ENCODE measurements at places on chromosomes 5 and 9.

GRCh38 chr5:160547061-160547460 is 125.4 kb downstream of the PTTG1 start:
- no peak for DNase-seq

GRCh38 chr5:59326596-59326995 is 566.9 kb downstream of the PDE4D start:
- no peak for DNase-seq

- no peak for DNase-seq
Observed at GRCh38 chr9:14981291-14981950, 71.2 kb upstream of the FREM1 start.

DNA sequence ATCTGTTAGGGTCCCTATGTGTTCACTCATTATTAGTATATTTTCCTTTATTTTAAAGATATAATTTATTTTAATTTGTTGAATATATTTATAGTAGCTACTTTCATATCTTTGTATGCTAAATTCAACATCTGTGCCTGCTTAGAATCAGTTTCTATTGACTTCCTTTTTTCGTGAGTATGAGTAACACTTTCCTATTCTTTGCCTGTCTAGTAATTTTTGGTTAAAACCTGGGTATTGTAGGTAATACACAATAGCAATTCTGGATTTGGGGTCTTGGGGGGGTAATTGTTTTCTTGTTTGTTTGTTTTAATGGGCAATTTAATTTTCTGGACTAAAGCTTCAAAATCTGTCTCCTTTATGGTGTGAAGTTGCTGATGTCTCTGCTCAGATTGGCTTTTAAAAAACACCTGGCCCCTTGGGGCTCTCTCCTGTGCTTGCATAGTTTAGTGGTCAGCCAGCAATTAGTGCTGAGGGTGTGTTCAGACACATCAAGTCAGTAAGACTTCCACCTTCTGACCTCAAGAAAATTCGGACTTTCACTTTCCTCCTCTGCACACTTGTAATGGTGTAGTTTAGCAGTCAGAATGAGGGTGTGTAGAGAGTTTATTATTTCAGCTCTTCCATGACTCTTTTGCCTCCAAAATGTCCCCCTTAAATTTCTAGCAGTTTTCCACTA is 124.4 kb upstream of the MAP1B start:
- no peak for DNase-seq

DNA sequence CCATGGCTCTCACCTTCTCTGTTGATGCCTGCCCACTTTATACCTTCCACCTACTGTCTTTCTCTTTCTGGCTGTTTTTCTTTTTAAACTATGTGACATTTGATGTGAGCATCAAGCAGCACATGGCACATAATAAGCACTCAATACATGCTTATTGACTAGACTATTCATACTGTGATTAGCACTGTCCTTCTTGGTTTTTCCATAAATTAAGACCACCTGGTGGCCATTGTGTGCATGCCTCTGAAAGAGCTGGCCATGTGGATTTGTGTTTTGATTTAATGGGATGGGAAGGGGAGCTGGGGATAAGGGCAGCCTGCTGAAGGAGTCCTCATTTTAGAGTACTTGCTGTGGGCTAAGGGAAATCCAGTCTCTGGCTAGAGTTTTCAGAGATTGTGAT is 79.4 kb downstream of the ARHGEF28 start:
- no peak for DNase-seq

GRCh38 chr9:116491659-116492058 is 195.4 kb upstream of the TRIM32 start:
- no peak for DNase-seq

GRCh38 chr5:124132843-124133242 is 613.6 kb downstream of the ZNF608 start:
- no peak for DNase-seq

- DNase-seq: no peak
Observed at GRCh38 chr9:35070823-35071813, 1.3 kb downstream of the VCP start.

- DNase-seq: peak; percentile 67
Observed at GRCh38 chr5:95969651-95970358, 8.2 kb upstream of the ELL2 start.

DNA sequence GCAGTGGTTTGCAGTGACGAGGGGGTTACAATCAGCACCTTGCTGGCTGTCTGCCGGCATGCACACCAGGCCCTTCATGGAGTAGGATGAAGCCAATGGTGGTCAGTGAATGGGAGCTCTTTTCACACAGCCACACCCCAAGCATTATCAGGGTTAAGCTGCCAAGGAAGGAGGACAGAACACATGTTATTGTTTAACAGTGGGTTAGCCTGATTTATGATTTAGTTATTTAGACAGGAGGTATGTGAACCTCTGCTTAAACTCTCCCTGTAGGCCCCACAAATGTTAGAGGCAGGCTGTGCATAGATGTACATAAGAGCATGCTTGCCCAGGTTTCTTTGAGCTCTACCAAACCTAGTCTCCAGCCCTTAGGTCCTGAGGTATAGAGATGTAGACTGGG is 262.9 kb downstream of the SPOCK1 start:
- DNase-seq: no peak

DNA sequence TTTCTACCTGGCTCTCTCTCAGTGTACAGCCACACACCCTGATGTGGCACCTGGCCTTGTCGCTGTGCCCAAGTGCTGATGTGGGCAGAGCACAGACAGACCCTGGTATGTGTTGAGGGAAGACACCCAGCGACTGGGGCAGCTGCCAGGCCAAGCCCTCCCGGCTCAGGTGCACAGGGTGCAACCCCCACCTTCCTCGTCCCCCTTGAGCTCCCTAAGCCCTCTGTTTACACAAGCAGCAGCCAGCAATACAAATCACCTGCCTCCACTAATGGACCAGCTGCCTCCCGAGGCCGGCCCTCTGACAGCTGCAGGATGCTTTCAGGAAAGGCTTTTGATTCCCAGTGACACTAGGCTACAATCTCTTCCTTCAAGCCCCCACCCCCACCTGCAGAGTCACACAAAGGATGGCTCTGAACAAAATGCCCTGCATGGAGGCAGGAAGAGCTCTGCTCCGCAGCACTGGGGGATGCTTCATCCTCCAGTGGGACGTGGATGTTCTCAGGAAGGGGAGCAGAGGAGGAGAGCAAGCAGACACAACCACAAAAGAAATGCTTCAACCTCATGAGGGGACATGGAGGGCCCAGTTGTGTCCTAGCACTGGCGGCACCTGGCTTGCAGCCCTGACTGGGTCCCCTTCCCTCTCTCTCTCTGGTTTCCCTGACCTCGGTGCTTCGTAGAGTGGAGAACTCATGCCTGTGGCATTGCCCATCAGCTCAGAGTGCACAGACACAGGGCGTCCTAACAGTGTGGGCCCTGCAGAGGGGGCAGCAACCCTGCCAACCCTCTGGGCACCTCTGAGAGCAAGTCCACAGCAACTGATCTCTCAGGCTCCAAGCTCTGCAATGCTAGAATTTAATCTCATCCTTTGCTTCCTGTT is 140.8 kb downstream of the BARX1 start:
- DNase-seq: no peak

- DNase-seq: no peak
Observed at GRCh38 chr9:137457406-137458193, 1.5 kb downstream of the NSMF start.

- DNase-seq: no peak
Observed at GRCh38 chr5:51566953-51567352, 183.7 kb downstream of the ISL1 start.

GRCh38 chr5:21168557-21168956 is 1180.6 kb upstream of the CDH18 start:
- no peak for DNase-seq

DNA sequence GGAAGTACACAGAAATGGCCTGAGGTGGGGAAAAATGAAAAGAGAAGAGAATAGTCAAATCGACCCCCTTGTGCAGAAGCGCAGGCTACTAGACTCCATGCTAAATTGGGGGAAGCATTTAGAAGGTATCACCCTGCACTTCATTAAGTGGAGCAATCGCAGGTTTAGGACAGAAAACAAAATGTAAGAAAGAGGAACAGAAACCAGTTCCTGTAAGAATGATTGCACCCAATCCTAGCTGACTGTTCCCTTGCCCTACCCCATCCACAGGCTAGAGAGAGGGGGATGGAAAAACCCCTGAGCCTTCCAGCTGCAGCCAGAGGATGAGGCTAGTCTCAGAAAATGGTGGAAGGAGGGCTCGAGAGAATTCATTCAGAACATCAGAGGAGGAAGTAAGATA is 23.9 kb upstream of the PPP1R2B start:
- no peak for DNase-seq

- no peak for DNase-seq
Observed at GRCh38 chr9:107218829-107219485, 64.1 kb upstream of the RAD23B start.

GRCh38 chr5:151587796-151588555 is 3.2 kb downstream of the FAT2 start:
- DNase-seq: no peak

DNA sequence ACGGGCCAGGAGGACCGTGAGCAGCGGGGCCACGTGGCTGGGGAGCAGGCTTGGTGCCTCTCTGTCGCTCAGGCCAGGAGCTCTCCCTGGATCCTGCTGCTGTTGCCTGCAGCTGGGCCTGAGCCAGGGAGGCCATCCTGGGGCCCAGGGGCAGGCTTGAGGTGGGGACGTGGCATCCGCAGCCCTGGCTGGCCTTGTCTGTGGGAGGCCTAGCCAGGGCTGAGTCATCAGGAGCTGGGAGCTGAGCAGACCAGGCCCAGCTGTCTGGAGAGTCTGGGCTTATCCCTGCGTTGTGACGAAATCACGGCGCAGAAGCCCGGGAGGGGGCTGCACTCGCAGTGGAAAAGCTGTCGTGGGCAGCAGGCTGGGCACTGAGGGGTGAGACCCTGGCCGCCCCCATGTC is 138.8 kb upstream of the COL5A1 start:
- peak; percentile 94 for DNase-seq

- no peak for DNase-seq
Observed at GRCh38 chr5:127280491-127281220, 9.9 kb upstream of the MEGF10 start.

GRCh38 chr5:113846941-113847340 is 333.4 kb downstream of the YTHDC2 start:
- no peak for DNase-seq

DNA sequence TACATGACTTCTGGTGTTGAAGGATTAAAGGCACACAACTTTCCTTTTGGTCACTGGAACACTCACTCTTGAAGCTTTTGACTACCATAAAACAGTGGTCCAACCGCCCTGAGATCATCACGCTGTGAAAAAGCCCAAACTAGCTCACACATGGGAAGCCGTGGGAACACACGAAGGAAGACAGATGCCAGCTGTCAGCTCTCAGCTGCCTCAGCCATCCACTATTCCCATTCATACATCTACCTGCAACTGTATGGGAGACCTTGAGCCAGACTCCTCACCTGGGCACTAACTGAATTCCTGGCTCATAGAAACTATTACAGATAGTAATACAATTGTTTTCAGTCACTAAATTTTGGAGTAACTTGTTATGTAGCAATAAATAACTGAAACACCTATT is 246.1 kb downstream of the MSX2 start:
- no peak for DNase-seq

DNA sequence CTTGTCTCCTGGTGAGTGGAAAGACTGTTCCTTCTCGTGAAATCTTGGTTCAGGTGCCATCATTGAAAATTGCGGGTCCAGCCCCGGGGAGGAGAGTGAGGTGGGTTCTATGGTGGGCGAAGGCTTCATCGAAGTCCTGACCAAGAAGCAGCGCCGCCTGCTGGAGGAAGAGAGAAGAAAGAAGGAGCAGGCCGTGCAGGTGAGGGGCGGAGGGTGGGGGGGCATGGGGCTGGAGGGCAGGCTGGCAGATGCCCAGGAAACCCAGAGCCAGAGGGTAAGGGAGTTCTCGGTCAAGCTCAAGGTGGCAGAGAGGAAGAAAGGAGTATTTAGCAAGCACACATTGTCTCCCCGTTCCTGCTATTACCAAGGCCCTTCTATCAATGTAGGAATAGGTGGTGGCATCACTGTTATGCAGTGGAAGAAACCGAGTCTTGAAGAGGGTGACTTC is 24.3 kb upstream of the POMT1 start:
- no peak for DNase-seq

DNA sequence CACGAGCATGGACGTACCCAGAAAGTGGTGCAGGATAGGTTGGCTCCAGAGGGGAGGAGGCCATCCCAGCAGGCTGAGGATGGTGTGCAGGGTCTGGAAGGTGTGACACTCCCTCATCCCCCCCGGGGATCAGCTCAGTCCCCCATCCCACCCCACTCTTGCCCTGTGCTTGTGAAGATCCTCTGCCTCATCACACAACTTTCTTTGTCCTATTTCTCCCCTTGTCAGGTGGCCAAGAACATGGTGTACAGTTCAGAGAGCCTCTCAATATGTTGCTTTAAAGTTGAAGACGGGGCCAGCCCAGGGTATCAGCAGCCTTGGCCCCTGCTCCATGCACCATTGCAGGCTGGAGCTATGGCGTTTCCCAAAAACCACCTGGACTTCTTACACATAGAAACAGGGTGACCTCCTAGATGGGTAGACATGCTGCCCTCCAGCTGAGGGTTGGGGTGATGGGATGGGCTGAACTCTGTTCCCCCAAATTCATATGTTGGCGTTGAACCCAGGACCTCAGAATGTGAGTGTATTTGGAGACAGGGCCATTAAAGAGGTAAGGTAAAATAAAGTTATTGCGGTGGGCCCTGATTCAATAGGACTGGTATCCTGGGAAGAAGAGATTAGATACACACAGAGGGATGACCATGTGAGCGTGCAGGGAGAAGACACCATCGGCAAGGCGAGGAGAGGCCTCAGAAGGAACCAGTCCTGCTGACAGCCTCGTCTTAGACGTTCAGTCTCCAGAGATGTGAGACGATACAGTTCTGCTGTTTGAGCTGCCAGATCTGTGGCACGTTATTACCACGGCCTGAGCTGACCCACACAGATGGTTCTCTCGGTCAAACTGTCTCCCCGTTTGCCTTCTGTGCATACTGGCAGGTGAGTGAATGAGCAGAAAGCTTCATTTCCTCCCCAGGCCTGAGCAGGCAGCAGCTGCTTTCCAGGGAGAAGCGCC is 272.5 kb downstream of the GADD45G start:
- DNase-seq: no peak

- DNase-seq: peak; percentile 76
Observed at GRCh38 chr5:84301535-84301934, 83.1 kb downstream of the EDIL3 start.

DNA sequence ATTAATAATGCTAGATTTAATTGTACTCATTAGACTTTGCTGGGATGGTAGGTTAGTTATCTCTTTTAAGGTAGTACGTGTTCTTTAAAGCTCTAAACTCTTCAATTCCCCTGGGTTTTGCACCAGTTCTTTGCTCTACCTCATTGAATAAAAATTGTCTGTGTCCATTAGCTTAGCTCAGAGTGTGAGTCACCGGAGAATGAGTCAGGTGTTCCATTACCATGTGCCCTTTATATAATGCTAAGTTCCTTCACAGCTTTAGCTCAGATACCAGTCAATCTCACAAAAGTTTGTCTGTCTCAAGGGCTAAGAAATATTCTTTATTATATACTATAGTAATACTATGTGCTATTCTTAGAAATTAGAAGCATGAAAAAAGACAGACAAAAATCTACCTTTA is 339.4 kb downstream of the PRELID2 start:
- DNase-seq: peak; percentile 85

DNA sequence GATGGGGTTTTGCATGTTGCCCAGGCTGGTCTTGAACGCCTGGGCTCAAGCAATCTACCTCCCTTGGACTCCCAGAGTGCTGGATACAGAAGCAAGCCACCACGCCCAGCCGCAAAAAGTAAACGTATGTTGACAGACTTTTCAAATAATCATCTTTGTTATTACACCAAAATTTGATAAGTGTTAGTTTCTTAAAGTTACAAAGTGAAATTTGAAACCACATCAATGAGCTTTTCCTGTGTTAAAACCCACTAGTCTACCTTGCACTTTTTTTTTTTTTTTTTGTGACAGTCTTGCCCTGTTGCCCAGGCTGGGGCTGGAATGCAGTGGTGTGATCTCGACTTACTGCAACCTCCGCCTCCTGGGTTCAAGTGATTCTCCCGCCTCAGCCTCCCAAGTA is 29.9 kb downstream of the SPACA9 start:
- DNase-seq: no peak

Data from NCI-H226 (cell line).